DMS79 (cell line): ENCODE measurements at places on chromosomes 6 and 20.
A peak's percentile ranks its signal among the peaks of the same experiment; 100 is the strongest.

- DNase-seq: no peak
These were observed 370.1 kb downstream of the BMP2 start for GRCh38 chr20:7137395-7138151.

DNA sequence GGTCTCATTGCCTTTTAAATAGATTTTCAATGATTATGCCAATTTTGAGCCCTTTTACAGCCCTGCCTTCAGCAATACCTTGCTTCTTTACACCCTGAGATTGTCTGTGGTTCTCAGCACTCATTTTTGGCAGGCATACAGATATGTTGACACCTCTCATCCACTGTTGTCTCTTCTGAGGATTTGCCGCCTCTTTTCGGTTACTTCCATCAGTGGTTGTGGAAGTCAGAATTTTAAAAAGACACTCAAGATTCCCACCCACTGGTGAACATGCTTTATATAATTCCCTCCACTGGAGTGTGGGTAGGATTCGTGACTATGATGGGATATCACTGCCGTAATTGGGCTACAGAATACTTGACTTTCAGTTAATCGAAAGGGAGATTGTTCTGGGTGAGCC is 37.4 kb upstream of the KIF13A start:
- DNase-seq: no peak

GRCh38 chr6:43170417-43170930 is 595 bp upstream of the SRF start:
- peak; percentile 87 for DNase-seq

- DNase-seq: peak; percentile 48
These were observed 59.2 kb upstream of the ADGRB3 start for GRCh38 chr6:68575765-68576439.

DNA sequence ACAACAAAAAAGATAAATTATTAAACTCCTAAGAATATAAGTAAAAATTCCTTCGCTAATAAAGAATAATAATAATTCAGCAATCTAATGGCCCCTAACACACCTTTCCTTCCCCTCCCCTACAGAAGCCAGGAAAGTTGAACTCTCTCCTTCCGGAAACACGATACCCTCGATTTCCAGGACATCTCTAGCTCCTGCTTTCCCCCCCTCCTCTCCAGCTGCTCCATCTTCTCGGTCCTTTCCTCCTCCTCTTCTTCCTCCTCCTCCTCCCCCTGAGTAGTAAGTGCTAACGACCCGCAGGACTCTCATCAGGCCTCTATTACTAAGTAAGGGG is 603 bp downstream of the TASP1 start:
- DNase-seq: no peak

DNA sequence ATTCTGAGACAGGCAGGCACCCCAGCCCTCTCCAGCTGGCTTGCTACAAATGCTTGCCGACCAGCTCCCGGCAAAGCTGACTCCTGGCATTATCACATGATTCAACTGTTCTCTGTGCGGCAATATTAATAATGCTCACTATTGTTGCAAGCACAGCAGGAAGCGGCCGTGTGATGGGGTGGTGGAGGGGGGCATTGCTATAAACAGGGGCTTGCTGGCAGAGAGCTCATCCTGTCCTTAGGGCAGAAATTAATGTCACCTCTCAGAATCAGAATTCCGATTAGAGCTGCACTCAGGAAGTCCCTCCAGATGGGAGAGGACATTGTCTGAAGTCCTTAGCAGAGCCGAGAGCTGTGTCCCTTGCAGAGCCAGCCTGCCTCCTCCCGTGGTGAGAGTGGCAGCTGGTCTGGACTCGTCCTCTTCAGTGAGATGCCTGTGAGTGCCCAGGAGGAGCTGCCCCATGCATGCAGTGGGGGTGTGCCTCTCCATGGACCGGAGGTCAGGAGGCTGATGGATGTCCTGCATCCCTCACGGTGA is 162.5 kb downstream of the CDH4 start:
- DNase-seq: no peak

DNA sequence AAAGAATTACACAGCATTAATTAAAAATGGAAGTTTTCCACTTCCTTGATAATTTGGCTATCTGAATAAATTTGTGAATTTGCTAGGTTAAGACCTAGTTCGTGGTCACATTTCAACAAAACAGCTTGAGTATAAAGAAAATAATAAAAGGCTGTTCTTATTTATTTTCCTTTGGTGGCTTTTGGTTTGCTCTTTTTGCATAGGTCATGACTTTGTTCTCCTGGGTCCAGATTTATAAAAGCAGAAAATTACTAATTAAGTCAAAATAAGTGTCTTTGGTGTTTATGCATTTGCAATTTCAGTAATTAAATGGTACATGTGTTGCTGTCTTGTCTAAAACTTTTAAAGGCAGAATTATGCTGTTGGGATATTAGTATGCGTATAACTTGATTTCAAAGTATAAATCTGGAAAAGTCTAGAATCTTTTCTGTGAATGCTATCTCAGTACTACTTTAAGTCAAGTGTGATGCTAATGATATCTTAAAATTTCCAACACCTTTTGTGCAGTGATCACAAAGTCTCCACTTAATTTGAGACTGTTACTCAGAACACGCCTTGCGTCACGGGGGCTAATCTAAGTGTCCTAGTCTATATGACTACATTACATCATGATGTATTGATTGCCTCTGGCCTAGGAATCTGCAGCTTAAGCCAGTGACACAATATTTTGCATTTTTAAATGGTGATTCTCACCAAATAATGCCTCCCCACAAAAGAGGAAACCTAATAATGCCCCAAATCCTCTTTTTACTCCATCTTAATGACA is 41.0 kb downstream of the GNAS start:
- DNase-seq: no peak

GRCh38 chr20:50932691-50933280 is 1.5 kb upstream of the ADNP start:
- no peak for DNase-seq

DNA sequence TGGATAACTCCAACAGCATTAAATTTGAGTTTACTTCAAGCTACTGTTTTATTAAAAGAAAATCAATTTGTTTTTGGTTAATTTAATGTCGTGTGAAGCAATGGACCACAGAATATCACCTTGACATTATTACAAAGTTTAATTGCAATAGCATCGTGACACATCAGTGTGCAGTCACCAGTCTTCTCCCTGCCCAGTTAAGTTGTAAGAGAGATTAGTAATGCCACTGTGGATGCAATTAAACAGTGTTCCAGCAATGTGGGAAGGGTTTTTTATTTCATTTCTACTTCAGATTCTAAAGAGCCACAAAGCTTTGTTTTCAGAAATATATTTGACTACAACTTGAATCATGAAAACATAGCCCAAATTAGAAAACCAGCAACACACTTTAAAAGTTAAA is 128.7 kb downstream of the SYNE1 start:
- DNase-seq: no peak

DNA sequence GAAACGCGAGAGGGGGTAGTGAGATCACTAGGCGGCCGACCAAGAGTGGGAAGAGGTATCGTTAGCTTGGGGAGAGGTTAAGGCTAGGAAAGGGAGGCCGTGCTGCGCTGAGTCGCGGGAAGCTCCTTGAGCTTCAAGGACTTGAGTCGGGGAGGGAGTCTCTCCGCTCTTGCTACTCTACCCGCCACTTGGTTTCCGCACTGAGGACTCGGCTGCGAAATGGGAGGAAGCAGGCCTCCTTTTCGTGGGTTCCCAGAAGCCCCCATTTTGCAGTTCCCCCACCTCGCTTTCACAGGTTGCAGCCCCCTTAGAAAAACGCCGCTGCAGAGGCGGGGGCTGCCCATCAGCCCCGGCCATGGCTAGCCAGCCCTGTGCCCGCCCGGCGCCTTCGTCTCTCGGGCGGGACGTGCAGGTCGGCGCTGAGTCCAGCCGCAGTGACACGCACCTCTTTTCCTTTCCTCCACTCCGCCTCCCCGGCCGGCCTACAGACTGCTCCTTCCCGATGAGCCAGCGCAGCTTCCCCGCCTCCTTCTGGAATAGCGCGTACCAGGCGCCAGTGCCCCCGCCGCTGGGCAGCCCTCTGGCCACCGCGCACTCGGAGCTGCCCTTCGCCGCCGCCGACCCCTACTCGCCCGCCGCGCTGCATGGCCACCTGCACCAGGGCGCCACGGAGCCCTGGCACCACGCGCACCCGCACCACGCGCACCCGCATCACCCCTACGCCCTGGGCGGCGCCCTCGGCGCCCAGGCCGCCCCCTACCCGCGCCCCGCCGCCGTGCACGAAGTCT is 4.9 kb downstream of the VGLL2 start:
- no peak for DNase-seq

DNA sequence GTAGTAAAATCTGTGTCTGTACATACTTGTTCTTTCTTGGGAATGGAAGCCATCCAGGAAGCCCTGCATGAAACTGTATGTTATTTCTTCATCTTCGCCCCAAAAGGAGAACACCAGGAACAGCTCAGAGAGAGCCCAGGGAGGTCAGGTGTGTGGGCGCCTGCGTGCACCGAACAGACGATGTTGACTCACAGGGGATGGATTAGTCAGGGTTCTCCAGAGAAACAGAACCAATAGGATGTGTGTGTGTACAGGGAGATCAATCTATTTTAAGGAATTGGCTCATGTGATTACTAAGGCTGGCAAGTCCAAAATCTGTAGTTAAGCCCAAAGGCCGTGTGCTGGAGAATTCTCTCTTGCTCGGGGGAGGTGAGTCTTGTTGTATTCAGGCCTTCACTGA is 45.7 kb downstream of the RNASET2 start:
- DNase-seq: no peak

DNA sequence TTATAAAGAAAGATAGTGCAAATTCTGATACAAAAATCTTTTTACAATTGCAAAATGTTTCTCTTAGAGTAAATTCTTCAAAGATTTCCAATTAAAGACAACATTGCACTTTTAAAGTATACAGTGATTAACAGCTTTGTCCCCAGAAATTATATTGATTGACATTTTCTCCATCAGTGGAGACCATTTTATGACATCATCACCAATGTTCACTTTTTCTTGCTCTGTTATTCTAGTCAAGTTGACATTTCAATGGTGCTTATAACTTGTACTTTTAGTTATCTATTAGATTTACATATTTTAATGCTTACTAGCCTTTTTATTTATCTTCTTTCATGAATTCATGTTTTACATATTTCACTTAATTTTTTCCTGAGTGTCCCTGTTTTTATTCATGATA is 524.8 kb downstream of the HAO1 start:
- DNase-seq: no peak

DNA sequence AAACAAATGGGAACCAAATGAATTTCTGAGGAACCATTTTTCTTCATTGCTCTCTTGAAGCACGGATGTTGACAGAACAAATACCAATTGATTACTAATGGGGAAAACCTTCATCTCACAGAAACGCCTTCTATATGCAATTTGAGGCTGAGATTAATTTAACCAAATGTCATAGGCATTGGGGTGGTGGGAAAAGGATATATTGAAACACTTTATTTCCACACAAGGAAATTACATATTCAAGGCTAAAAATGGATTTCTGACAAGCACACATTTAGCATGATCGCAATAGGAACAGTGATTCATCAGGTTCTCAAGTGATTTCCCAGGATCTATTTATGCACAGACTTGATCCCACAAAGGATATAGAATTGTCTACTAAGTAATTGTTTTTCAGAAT is 88.9 kb downstream of the COL12A1 start:
- no peak for DNase-seq

DNA sequence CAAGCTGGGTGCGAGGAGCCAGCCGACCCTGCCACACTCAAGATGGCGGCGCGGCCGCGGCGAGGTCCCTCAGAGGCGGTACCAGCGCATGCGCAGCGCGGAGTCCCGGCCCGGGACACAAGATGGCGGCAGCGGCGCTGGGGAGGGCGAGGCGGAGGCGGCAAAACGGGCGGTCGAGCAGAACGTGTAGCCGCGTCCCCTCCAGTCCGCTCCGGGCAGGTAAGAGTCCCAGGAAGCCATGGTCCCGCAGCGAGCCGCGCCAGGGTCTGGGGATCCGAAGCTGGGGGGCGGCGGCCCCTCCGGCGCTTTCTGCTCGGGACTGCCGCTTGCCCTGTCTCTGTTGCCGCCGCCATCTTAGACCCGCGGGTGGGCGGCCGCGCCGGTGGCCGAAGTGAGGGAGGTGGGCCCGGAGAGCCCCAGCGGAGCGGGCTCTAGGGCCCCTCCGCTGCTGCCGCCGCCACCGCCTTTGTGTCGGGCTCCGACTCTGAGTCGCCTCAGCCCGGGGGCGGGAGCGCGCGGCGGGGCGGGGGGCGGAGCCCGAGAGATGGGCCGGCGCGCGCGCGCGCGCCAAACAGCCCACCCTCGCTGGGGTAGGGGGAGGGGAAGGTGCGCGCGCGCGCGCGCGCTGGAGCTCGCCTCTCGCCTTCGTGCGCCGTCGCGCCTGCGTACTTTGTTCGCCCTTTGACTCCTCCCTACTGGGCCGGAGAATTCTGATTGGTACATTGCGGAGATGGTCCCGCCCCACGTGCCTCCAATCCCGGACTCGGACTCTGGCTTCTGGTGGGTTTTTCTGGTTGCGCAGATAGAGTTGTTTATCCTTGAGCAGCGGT is at the start of gene PCIF1:
Gene PCIF1 (plus strand): TSS at position 98 of the 830 bp plus-strand sequence. CDS start 4,317 bp downstream, outside the sequence.
- peak; percentile 74 for DNase-seq

- no peak for DNase-seq
These were observed 53.1 kb downstream of the SLC22A1 start for GRCh38 chr6:160174681-160175080.

- DNase-seq: no peak
These were observed 19.8 kb downstream of the CCNC start for GRCh38 chr6:99548706-99549105.

- no peak for DNase-seq
These were observed 217.6 kb upstream of the PDE10A start for GRCh38 chr6:165880686-165881085.

DNA sequence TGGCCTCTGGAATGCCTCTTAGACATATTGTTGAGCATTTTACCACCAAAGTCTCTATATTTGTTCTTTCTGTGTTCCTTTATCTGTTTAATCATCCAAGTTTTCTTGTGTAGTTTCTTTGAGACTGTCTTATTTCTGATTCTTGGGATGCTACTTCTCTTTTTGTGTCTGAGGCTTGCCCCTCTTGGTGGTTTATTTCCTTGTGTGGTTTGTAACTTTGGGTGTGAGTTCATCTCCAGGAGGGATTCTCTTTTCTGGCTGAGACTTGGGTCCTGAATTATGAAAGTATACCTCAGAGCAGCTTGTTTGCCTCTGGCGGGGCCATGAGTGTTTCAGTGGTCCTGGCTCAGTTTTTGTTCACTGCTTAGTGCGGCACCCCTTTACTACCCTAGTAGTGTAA is 33.9 kb downstream of the PPARD start:
- no peak for DNase-seq

DNA sequence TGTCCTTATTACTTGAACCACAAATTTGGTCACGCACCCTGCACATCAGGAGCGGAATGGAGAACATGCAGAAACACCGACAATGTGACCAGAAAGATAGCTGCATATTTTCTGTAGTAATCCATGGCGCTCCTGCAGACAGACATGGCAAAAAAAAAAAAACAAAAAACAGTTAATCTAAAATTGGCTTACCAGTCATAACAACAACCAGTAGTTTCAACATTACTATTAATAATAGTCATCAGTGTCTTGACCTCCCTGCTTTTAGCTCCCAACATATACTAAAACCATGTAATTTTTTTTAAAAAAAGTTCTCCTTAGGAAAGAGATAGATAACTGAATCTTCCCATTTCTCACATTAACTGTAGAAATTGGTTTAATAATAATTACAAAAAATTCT is 6.8 kb downstream of the CGA start:
- DNase-seq: no peak

GRCh38 chr6:22952097-22952496 is 382.7 kb downstream of the HDGFL1 start:
- DNase-seq: no peak

- DNase-seq: no peak
These were observed 35.2 kb downstream of the ALDH5A1 start for GRCh38 chr6:24529985-24530384.

GRCh38 chr20:45087097-45087790 is 13.7 kb downstream of the KCNS1 start:
- DNase-seq: no peak

- DNase-seq: no peak
These were observed 34.9 kb downstream of the SLC22A23 start for GRCh38 chr6:3421791-3422434.
